Testis (tissue), 5 donors: ENCODE measurements at places on chromosomes 3 and 15. TPM values are rescaled to one million over a fixed set of nuclear protein-coding genes. Genes with fewer than 3 reads are reported as not detected.

- H3K4me1 ChIP-seq: no peaks in the 10 kb centered on the region
- DNase-seq: no peak
- H3K4me3 ChIP-seq: no peak overlapping the region
- H3K27ac ChIP-seq: no peak overlapping the region
- no peaks in the 10 kb centered on the region for H3K36me3 ChIP-seq
Measured at GRCh38 chr3:109952924-109953323, 615.6 kb upstream of the DPPA4 start.

The HCLS1 gene
- 8.7 TPM for total RNA-seq

The USP50 gene
- 8.7 TPM for total RNA-seq

DNA sequence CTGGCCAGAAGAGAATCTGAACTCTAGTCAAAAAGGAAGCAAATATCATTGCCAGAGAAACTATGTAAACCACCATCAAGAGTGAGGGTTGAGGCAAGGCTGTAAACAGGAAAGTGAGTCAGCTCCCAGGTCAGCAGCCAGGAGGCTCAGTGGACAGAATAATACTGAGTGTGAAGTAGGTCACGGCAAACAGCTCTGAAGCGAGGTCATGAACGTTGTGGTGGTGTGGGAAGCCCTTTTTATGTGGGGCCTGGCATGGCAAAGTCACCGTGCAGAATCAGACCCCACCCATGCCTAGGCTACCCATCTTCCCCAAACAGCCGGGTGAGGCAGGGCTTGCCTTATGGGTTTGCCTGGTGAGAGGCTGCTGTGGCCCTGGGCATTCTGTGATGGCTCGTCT, 43.9 kb downstream of the THBS1 start:
- no peaks in the 10 kb centered on the region for H3K27me3 ChIP-seq
- no peak overlapping the region for H3K4me3 ChIP-seq
- DNase-seq: no peak
- H3K27ac ChIP-seq: peak overlapping the region; percentile 22
- H3K36me3 ChIP-seq: no peaks in the 10 kb centered on the region

DNA sequence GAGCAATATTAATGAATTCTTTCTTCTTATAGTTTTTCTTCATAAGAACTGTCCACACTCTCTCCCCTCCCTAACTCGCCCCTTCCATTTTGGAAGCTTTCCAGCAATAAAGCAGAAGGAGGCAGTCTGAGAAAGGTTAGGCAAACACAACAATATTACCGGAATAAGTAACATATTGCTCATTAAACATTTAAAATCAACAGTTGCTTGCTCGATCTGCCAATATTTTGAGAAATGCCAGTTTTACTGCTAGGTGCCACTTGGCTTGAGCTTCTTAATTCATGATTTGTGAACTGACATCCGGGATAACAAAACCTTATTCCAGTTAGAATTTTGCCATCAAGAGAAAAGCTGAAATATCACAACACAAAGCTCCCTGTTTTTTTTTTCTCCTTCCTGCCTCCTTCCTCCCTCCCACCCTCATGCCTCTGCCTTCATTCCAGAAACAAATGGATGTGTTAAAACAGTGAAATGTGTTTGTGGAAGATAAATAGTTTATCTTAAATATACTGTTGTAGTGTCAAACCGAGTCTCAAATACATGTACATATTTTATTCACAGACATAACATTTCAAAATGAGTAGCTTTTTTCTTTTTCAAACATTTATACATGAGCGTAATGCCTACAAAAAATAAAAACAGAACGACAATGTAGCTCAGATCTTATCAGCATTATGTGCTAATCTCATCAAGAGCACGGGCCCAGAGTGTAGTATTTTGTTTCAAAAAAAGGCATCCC, 253.7 kb downstream of the GAP43 start:
- H3K27ac ChIP-seq: no peak overlapping the region
- no peaks in the 10 kb centered on the region for H3K27me3 ChIP-seq
- no peak for DNase-seq
- H3K36me3 ChIP-seq: no peaks in the 10 kb centered on the region

GRCh38 chr3:179247289-179248015, 3.5 kb downstream of the KCNMB3 start:
- H3K27me3 ChIP-seq: no peaks in the 10 kb centered on the region
- no peak overlapping the region for H3K27ac ChIP-seq
- no peak overlapping the region for H3K4me3 ChIP-seq
- H3K36me3 ChIP-seq: no peaks in the 10 kb centered on the region
- DNase-seq: no peak

DNA sequence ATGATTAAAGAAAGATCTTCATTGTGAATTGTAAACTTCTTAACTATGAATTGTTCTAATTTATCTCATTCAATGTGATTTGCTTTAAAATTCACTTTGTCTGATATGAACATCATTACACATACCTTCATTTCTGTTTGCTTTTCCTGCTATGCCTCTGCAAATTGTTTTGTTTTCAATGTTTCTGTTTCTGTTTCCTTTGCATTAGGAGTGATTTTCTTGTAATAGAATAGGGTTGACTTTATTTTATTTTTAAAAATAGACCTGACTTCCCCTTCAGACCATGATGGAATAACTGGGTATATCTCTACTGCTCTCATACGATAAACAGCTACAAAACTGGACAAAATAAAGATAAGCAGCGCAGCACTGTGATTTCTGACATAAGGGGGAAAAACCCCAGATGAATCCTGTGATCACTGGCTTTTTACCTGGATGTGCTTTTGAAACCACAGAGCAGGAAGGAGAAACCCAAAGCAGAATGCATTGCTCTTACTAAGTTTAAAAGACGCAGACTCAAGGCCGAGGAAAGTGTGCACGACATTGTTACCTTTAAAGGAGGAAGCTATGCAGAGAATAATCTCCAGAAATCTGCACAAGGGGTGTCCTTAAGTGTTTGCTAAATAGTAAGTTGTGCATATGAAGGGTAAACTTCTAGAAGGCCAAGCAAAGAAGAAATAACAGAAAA, 420.2 kb downstream of the TBC1D5 start:
- no peaks in the 10 kb centered on the region for H3K27me3 ChIP-seq
- H3K4me1 ChIP-seq: peaks cover 5% of the 10 kb centered on the region
- no peaks in the 10 kb centered on the region for H3K36me3 ChIP-seq
- no peak overlapping the region for H3K27ac ChIP-seq
- no peak for DNase-seq

DNA sequence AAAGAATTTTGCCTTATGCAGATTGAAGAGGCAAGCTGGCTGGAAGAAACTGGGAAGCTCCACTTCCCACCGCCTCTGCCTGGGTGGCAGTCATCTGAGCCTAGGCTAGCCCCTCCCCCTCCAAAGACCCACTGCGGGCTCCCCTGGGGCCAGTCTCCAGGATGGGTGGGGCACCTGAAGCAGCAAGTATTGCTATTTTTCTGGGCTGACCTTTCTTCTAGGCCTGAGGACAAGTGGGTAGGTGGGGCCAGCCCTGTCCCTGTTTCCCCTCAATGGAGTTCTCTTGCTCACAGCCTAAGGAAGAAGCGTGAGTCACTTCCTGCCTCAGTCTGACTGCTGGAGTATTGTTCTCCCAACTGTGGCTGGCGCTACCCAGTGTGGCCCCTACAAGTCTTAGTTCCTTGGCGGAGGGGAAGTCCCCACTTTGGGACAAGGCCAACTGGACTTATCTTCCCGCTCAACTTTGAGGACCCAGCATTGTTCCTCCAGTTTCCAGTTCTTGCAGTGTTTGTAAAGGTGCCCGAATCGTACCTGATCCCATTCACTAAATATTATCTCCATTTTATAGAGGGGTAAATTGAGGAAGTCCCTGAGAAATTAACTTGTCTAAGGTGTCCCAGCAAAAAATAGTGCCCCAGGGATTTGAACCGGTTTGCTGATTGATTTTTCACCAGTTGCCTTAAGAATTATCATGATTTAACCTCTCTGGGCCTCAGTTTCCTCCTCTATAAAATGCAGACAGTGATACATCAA, 1.4 kb downstream of the FURIN start:
- no peaks in the 10 kb centered on the region for H3K27me3 ChIP-seq
- no peaks in the 10 kb centered on the region for H3K36me3 ChIP-seq
- peaks cover 30% of the 10 kb centered on the region for H3K4me1 ChIP-seq
- H3K27ac ChIP-seq: no peak overlapping the region
- DNase-seq: peak; percentile 48
- no peak overlapping the region for H3K4me3 ChIP-seq

DNA sequence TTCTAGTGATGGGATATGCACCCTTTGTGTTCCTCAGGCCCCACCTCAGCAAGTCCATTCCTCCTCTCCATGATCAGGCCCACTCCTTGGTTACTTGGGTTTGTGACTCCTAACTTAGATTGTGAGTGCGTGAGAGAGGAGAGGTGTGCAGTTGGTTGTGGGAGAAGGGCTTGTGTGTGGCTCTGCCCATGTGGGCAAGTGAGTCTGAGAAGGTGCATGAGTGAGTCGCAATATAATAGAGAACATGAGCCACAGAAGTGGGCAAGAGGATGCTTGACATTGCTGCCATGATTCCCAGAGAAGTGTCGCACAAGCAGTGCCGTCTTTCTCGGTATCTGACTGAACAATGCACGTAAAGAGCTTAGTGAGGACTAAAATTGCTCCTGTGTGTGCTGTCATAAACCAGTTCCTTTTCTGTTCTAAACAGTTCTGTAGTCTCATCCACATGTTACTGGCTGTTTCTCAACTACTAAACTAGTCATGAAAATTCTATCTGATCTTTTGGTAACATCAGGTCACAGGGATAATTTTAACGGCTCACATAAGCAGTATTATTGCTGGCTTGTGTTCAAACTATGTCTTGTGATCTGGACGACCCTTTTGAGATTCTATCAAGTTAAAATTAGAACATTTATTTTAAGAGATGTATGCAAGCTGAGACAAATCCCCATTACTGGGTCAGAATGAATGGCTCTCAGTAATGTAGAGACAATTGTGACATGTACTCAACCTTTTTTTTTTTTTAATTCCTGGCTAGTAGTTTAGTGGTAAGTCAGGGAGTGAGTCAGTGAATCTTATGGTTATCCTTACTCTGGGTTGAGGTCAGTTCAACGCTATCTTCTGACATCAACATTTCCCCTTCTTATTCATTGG, 25.6 kb downstream of the GYG1 start:
- DNase-seq: no peak
- no peaks in the 10 kb centered on the region for H3K36me3 ChIP-seq
- H3K27me3 ChIP-seq: no peaks in the 10 kb centered on the region
- H3K4me1 ChIP-seq: peaks cover 32% of the 10 kb centered on the region
- peak overlapping the region; percentile 74 for H3K27ac ChIP-seq
- H3K4me3 ChIP-seq: no peak overlapping the region
